ENCODE measurements at places on chromosomes 2 and 18.

GRCh38 chr2:232976176-232976575 lies 36.9 kb downstream of the NGEF start:
- DNase-seq: no peak

GRCh38 chr18:73199151-73199550 lies 331.4 kb upstream of the NETO1 start:
- peak; percentile 83 for DNase-seq

DNA sequence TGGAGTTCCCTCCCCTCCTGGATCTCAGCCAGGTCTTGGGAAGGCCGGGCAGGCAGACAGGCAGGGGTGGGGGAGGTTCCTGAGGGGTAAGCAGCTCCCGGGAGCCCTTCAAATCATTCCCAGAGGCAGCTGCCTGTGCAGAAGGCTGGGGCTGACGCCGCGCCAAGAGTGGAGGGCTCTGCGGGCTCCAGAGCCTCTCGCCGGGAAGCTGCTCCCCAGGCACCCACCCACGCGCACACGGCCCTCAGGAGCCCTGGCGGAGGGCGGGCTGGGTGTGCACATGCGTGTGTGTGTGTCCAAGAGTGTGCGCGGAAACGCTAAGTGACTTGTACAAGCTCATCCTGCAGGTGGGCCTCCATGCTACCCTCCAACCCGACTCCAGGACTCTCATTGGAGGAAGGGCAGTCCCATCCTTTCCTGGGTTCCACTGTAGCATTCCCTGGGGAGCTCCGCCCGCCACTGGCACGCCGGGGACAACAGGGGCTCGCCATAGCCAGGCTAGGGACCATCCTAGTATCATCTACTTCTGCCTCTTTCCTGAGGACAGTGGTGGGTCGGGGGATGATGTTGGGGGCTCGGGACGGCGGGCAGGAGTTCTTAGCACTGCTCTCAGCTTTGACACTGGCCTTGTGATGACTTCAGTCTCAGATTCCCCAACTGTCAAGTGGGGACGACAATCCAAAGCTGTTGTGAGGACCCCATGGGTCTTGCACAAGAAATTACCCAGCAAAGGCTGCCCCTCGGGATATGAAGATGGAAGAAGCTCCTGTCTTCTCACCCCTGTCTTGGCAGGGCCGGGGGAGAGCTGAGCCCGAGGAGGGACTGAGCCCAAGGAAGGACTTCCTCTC lies 50.3 kb downstream of the INHBB start:
- DNase-seq: no peak

- DNase-seq: no peak
Measured at GRCh38 chr2:205868053-205868452, 185.8 kb downstream of the NRP2 start.

GRCh38 chr2:210363261-210363660 lies 48.3 kb upstream of the MYL1 start:
- DNase-seq: no peak

GRCh38 chr2:239120664-239121063 lies 272.8 kb downstream of the TWIST2 start:
- DNase-seq: no peak

GRCh38 chr2:169664600-169664977 lies 29.6 kb downstream of the CFAP210 start:
- DNase-seq: peak; percentile 35

DNA sequence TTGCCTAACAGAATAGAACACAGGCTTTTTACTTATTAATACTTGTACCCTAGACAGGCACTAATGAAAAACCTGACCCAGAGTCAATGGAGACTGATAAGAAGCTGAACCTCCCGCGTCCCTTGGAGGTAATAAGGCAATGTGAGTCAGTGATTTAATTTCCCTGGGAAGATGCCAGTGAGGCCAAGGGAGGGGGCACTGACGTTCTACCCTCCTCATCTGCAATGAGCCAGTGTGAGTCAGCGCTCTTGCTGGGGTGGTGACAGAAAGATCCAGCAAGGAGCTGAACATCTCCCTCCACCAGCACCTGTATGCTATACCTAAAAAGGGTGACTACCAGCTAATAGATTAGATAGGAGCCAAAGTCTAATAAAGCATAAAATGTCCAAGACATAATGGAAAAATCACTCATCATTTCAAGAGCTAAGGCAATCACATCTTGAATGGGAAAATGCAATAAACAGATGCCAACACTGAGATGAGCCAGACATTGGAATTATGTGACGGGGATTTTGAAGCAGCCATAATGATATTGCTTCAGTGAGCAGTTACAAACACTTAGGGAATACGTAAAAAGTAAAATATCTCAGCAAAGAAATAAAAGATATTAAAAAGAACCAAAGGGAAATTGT lies 116.9 kb downstream of the TPGS2 start:
- peak; percentile 80 for DNase-seq

- DNase-seq: no peak
Measured at GRCh38 chr2:232388324-232388891, 9.9 kb downstream of the ALPP start.

DNA sequence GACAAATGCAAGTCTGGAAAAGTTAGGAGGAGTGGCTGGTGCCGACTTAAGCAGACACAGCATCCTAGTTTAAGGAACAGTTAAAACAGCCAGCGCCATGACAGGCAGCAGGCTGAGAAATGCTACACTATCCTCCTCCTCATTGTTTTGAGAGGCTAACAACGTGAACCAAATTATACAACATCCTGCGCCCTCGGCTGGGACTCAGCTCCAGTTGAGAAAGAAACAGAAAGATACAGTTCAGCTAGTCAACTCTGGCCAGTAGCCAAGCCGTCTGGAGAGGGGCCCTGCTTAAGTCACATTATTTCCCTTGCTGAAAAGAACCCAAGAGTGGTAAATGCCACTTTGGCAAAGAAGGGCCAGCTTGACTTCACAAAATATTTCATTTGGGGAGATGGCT lies 90.2 kb downstream of the BCL11A start:
- peak; percentile 54 for DNase-seq

DNA sequence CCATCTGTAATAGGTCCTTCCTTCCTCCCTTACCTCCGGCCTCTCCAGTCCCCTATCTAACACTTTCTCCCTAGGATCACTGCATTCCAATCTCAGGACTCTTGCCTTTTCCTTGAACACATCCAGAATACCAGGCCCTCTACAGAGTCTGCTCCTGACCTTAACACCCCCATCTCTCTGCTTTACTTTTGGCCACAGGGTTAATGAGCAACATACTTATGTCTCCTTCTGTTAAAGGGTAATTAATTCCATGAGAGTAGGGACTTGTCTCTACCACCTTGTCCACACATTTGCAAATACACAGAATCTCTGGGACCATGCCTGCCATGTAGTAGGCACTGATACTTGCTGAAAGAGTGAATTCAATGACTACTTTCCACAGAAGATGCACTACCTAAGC lies 94.9 kb downstream of the COBLL1 start:
- no peak for DNase-seq

GRCh38 chr2:121895723-121896571 lies 140.5 kb downstream of the TSN start:
- DNase-seq: no peak

- DNase-seq: no peak
Measured at GRCh38 chr2:199991691-199992090, 36.3 kb downstream of the MAIP1 start.

DNA sequence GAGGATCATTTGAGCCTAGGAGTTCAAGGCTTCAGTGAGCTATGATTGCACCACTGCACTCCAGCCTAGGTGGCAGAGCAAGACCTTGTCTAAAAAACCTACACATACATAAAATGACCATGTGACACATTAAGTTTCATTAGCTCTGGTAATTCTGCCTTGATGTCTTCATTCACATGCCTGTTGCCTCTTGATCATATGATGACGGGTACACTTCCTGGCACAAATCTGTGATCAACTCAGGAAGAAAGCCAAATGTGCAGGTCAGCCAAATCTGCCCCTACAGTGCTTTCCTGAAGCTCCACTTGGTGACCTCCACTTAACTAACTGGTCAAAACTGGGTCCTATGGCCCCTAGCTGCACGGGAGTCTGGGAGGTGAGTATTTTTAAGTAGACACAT lies 54.4 kb upstream of the B3GNT7 start:
- DNase-seq: no peak

GRCh38 chr2:33316328-33316727 lies 160.1 kb upstream of the RASGRP3 start:
- DNase-seq: peak; percentile 30

DNA sequence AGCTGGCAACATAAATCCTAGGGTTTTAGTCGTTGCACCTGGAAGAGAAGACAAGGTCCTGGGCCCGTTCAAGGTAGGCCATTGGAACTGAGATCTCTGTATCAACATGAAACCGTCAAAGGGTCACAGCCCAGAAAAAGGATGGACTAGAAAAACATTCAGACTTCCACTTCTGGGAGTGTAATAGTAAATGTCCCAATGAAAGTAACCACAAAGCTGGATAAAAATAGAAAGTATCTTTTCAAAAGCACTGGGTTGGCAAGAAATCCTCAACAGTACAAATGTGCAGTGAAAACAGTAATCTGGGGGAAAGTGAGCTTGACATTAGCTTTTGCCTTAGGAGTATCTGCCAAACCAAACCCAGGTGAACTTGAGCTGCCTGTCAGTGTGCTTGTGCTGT lies 12.9 kb downstream of the CGREF1 start:
- no peak for DNase-seq

DNA sequence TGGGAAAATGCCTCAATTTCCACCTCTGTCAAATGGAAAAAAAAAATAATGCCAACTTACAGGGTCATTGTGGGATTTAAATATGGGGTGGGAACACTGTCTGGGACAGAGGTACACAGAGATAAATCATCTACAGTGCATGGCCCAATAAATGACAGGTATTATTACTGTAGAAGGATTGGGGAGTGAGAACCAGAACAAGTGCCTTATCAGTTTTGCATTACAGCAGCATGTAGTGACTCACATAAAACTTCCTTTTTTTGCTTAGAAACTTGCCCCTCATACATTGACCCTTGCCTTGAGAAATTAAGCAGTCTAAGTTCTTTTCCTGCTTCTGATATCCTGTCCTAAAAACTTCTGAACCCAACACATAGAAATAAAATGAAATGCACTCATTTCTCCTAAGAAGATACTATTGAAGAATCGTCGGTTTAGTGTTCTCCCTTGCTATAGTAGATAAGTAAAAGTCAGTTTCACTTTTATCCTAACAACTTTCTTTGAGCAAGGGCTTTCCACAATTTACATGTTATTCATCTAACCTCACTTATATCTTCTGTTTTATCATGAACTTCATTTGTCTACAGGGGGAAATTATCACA lies 121.0 kb upstream of the HAAO start:
- no peak for DNase-seq

GRCh38 chr2:150802635-150803034 lies 315.2 kb upstream of the RND3 start:
- DNase-seq: no peak

GRCh38 chr18:12658426-12659138 lies 675 bp upstream of the SPIRE1 start:
- peak; percentile 32 for DNase-seq

- no peak for DNase-seq
Measured at GRCh38 chr2:207635468-207636200, 10.4 kb upstream of the METTL21A start.

DNA sequence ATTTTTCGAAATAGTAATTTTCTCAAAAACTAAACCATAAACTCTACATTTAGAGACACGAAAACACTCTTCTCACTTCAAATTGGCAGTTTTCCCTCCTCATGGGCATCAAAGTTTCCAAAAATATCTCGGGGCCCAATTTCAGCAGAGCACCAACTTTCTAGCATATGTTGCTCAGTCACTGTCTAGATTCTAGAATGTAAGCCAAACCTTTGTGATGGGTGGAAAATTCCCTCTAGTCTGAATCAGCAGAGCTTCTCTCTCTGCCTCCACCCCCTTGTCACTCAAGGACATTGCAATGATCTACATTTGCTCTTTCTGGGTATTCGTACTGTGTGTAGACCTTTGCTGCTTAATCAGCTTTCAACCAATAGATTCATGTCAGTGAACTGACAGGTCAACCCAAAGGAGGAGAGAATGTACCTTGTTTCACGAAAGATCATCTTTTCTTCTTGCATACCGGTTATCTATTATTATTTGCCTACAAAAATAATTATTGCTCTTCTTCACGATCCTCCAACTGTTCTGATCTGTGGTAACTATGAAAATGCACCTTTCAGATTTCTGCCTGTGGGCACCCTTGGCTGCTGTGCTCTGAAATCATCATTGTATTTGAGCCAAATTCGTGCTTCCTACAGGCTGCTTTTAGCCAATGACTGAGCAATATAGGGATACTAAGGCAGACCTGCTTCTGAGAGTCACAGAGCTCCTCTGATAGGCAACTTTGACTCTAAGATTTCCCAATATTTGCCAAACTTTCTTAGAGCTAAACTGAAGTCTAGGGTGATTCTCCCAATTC lies 38.7 kb upstream of the GLS start:
- peak; percentile 68 for DNase-seq

DNA sequence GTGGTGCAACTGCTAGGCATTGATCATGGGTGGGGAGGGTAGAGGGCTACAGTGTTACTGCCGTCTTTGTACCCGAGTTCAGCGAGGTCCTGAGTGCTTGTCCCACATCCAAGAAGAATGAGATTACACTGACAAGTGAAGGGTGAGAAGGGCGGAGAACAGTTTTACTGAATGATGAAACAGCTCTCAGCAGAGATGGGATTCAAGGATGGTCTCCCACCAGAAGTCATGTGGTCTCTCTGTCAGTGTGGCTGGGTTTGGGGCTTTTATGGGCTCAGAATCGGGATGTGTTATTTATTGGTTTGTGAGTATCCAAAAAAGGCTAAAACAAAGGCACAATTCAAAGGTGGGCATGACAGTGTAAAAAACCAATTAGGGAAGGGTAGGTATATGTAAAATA lies 10.8 kb upstream of the ASB1 start:
- DNase-seq: no peak

DNA sequence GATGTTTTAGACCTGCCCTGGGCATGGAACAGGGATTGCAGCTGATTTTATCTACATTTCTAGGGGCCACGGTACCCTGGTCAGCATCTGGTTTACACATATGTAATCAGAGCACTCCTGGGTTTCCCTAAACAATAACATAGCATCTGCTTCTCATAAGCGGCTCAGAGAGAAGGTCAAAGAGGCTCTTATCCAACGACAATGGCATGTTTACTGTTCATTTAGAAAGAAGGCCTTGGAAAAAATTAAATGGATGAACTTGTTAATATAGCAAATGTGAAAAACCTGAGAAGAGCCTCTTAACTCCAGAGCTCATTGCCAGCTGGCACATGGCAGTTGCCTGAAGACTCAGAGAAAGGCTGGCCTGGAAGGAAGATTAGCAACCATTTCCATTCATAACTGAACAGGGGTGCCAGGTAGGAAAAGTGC lies 202.8 kb upstream of the THUMPD2 start:
- peak; percentile 74 for DNase-seq

- no peak for DNase-seq
Measured at GRCh38 chr18:48313792-48314191, 95.4 kb downstream of the ZBTB7C start.

- DNase-seq: no peak
Measured at GRCh38 chr2:165568361-165568760, 98.9 kb downstream of the CSRNP3 start.

- DNase-seq: no peak
Measured at GRCh38 chr2:200470230-200470629, 39.6 kb downstream of the KCTD18 start.

GRCh38 chr2:167935803-167936110 lies 311.6 kb downstream of the STK39 start:
- no peak for DNase-seq

- DNase-seq: no peak
Measured at GRCh38 chr2:88735133-88735532, 43.7 kb downstream of the RPIA start.

GRCh38 chr2:96591054-96591453 lies 47.1 kb downstream of the KANSL3 start:
- DNase-seq: no peak

- DNase-seq: no peak
Measured at GRCh38 chr2:134772493-134773169, 53.8 kb upstream of the TMEM163 start.

- DNase-seq: no peak
Measured at GRCh38 chr2:137670111-137670510, 294.2 kb upstream of the HNMT start.
